ENCODE measurements at places on chromosomes 16 and 17. TPM values are rescaled to one million over a fixed set of nuclear protein-coding genes. Genes with fewer than 3 reads are reported as not detected.

DNA sequence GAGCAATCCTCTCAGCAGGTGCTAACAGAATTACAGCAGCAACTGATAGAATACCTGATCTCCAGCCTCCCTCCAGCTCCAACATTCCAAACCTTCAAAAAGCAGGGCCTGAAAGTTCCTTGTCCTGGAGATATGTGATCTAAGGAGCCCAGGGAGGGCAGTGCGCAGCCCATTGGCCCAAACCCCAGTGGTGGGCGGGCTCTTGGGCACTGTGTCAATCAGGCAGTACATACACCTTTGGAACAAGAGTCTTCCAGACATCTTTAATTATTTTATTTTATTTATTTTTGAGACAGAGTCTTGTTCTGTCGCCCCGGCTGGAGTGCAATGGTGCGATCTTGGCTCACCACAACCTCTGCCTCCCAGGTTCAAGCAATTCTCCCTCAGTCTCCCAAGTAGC is 24.2 kb downstream of the SLC12A3 start:
- H3K27me3 ChIP-seq: no peaks in the 10 kb centered on the region
- DNase-seq: peak; percentile 61
- no peak overlapping the region for H3K4me3 ChIP-seq

The RHBDF1 gene
- total RNA-seq: 185 TPM

DNA sequence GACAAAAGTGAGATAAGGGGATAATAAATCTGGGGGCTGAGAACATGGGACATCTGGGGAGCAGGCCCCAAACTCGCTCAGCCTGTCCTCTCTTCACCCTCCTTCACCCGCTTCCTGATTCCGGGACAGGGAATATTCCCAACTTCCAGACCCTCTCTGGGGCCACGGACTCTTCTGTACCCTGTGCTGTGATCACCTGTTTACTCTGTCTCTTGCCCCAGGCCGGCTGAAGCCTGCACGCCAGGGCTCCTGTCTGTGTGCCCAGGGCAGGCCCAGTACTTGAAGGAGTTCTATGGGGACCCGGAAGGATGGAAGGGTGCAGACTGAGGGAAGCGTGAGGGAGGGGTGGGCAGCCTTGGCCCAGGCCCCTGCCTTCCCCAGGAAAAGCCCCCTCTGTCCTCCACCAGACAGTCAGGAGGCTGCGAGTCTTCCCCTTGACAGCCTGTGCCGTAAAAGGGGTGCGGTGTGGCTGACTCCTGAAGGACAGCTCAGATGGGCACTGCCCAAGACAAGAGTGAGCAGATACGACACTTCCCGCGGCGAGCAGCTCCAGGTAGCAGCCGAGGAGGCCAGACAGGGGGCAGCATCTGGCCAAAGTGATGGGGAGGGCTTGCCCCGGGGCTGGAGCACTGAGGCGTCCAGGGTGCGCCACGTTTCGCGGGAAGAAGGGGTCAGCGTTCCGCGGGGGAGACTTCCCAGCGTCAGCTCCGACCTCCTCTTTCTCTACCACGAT is 1.0 kb upstream of the CCNF start:
- H3K4me3 ChIP-seq: peak overlapping the region; percentile 83
- peaks cover 19% of the 10 kb centered on the region for H3K4me1 ChIP-seq
- peak overlapping the region; percentile 72 for H3K27ac ChIP-seq
- no peaks in the 10 kb centered on the region for H3K27me3 ChIP-seq
- DNase-seq: peak; percentile 40
- peaks cover 7% of the 10 kb centered on the region for H3K36me3 ChIP-seq

DNA sequence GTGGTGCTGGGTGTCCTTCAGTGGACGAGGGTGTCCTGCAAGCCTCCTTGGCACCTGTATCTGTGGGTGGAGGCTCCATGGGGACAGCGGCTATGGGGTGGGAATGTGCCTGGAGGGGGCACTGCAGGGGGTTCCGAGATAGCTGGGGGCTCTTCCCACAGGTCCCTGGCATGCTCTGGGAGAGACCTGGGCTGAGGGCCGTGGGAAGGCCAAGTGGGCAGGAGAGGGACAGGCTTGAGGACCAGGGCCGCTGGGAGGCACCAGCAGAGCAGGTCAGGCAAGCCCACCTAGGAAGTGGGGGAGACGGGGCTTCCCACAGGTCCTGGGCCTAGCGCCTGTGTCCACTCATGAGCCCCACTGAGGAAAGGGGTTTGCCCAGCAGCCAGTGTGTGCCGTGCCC is 9.7 kb downstream of the LRRC75A start:
- H3K36me3 ChIP-seq: no peaks in the 10 kb centered on the region
- H3K27me3 ChIP-seq: no peaks in the 10 kb centered on the region
- H3K27ac ChIP-seq: no peak overlapping the region
- DNase-seq: no peak

- no peak for DNase-seq
- H3K4me3 ChIP-seq: no peak overlapping the region
- H3K4me1 ChIP-seq: no peaks in the 10 kb centered on the region
- no peak overlapping the region for H3K27ac ChIP-seq
These were observed 17.6 kb downstream of the HS3ST3A1 start for GRCh38 chr17:13583996-13584700.

- DNase-seq: no peak
- H3K4me3 ChIP-seq: no peak overlapping the region
- H3K36me3 ChIP-seq: no peaks in the 10 kb centered on the region
- no peaks in the 10 kb centered on the region for H3K27me3 ChIP-seq
- H3K27ac ChIP-seq: no peak overlapping the region
These were observed 590.3 kb upstream of the GOT2 start for GRCh38 chr16:59324462-59324861.

The FBXO39 gene
- not detected for total RNA-seq
